ENCODE measurements at places on chromosomes 4 and X.

DNA sequence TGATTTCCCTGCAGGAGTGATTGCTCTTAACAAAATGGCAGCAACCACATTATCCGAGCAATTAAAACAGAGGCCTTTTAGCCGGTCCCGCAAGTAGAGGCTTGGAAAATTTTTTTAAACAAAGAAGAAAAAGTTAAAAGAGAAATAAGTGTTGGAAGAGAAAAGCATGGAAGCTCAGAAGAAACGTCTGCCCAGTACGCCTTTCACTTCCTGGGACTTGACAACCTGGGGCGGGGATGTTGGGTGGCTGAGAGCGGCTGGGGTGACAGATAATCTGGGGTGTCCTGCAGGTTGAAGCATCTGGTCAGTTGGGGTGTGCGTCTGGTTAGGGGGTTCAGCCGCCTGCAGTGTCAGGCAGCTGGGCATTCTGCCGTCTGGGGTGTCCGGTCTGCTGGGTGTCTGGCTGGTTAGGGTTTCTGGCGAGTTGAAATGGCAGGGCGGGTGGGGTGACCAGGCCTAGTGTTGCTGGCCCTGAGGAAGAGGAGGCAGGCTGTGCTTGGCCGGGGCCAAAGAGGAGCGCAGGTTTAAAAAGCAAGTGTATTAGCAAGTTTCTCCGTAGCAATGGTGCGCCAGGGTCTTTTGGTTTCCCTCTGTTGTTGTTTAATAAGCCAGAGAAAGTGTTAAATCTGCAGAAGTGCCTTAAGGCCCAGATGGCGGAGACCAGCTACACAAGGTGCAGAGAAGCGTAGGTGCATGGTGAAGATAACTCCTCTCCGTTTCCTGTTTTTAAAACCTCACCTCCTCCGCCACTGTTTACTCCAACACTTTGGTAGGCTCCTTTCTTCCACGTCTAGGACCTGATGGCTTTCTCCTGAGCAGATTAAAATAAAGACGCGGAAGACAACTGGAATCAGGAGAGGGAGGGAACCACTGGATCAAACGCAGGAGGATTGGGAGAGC, 5.6 kb downstream of the HAND2 start:
- no peak for DNase-seq

DNA sequence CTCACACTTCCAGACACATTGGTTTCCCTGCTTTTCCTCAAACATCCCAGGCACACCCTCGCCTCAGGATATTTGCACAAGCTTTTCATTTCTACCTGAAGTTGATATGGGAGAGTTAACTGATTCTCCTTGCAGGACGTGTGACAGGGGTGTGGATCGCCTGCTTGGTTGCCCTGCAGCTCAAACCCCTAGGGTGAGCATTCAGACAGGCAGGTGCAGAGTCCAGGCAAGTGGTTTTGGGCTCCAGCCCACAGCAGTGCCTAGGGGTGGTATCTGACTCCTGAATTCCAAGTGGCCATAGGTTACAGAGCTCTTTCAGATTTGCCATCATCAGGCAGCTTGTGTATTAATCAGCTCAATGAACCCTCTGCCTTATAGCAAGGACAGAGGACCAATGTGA, 1104.2 kb upstream of the IGFBP7 start:
- no peak for DNase-seq

- DNase-seq, result no peak
Measured at GRCh38 chrX:25650216-25650820, 487.8 kb upstream of the MAGEB18 start.

GRCh38 chr4:17265139-17265538, 246.8 kb downstream of the QDPR start:
- DNase-seq, result no peak

DNA sequence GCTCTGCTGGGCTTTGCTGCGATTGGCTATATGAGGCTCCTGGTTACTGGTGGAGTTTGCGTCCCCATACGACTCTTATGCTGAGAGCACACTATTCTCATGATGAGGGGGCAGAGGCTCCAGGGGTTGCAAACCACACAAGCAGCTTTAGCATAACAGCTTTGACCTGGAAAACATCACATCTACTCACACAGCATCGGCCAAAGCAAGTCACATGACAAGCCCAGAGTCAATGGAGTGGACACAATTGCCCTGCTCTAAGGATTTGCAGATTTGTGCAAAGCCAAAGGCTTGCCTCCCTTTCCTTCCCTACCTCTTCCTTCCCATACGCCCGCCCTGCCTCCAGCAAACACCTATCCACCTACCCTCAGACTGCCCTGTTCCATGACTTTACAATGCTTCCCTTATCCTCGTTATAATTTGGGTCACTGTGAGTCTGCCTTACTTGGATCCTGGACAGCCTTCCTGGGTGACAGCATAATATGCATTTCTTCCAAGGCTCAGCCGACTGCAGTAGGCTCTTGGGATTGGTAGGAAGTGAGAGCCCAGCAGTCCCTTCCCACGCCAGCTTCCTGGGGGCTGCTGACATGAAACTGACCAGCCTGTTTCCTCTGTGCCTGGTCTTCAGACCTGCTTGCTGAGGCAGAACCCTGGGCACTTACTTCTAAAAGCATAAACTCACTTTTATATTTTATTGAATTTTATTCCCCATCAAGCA, 208.2 kb upstream of the PSAPL1 start:
- no peak for DNase-seq

DNA sequence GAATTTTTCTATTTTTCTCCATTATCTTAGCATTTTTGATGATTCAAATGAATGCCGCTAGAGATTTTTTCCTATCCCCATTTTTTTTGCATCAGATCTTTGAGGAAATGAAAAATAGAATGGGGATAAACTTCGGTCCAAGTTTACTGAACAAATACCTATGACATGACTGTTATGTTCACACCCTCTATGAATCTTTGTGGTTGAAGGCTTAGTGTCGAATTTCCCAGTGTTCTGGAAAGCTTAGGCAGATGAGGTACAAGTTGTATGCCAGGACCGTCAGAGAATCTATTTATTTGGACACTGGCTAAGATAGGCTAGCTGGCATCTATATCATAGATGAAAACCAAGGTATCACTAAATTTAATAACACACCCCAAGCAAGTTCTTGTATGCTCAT, 123.4 kb downstream of the SPCS3 start:
- DNase-seq, result no peak

Data from cardiac septum (tissue), 1 donor.